ENCODE measurements at places on chromosomes 12 and 14.

- peak; percentile 64 for DNase-seq
These were observed 620 bp downstream of the YBX3 start for GRCh38 chr12:10722502-10722904.

DNA sequence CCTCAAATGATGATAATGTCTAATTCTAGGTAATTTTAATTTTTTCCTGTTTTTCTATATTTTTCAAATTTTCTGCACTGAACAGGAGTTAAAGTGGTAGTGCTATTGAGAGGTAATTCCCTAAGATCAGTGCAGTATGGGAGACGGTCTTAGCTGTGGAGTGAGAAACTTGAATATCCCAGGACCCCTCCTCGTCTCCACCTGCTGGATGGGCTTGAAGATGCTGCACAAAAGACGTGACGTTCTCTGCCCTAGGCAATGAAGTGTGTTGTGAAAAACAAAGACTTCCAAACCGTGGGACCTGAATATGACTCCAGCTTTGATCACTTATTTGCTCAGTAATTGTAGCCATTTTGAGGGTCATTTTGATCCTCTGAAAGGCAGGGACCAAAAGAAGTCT is 298.1 kb downstream of the VRK1 start:
- no peak for DNase-seq

DNA sequence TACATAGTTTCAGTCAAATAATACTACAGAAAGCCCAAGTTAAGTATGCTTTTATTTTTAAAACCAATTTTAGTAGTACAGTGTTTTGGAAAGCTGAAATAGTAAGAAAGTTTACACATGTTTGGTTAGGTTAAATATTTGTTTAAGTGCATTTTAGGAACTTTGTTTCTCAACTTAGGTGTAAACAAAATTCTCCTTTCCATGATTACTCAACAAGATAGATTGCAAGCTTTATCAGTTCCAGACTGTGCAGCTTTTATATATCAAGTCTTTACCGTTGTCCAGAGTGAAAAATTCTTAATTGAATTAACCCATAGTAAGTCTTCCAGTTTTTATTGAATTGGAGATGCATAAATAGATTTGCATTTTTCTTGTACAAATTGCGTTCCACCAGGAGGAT is 45.1 kb downstream of the PIWIL1 start:
- no peak for DNase-seq

DNA sequence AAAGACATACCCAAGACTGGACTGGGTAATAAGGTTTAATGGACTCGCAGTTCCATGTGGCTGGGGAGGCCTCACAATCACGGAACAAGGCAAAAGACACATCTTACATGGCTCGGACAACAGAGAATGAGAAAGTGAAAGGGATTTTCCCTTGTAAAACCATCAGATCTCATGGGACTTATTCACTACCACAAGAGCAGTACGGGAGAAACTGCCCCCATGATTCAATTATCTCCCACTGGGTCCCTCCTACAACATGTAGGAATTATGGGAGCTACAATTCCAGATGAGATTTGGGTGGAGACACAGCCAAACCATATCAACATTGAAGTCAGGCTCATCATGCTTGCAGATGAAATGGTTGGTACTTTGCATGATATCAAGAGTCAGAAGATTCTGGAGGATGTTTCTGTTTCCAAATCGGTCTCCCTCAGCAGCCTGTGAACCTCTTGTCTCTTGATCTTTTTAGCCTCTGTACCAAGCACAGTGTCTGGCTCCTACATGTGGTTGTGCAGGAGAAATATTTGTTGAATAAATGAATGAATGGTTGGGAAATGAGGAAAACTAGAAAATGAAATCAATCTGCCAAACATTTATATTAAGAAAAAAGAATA is 98.6 kb downstream of the VRK1 start:
- DNase-seq = no peak

- DNase-seq = no peak
These were observed 201.3 kb upstream of the RBM19 start for GRCh38 chr12:114167431-114167830.

All from HCEC 1CT (cell line).